Cardiac muscle cell (in vitro differentiated cells and primary cell): ENCODE measurements at places on chromosomes 3 and 15. TPM values are rescaled to one million over a fixed set of nuclear protein-coding genes. Genes with fewer than 3 reads are reported as not detected.

DNA sequence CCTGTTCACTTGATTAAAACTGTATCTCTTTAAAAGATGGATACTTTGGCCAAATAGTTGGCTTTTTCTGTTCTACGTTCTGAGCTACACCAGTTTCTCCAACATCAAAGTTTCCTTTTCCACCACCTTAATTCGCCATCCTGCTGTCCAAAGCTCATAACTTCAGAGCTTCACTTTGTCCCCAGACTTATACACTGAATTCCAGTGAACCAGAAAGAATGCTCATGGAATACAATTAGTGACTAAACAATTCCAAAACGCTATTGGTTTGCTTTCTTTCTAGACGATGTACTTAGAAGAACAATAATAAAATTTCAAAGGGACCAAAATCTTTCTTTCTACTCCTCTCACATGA lies 23.2 kb downstream of the GPR15 start:
- peaks cover 4% of the 10 kb centered on the region for H3K27me3 ChIP-seq
- H3K27ac ChIP-seq = no peak overlapping the region
- DNase-seq = no peak
- no peak overlapping the region for H3K4me3 ChIP-seq

DNA sequence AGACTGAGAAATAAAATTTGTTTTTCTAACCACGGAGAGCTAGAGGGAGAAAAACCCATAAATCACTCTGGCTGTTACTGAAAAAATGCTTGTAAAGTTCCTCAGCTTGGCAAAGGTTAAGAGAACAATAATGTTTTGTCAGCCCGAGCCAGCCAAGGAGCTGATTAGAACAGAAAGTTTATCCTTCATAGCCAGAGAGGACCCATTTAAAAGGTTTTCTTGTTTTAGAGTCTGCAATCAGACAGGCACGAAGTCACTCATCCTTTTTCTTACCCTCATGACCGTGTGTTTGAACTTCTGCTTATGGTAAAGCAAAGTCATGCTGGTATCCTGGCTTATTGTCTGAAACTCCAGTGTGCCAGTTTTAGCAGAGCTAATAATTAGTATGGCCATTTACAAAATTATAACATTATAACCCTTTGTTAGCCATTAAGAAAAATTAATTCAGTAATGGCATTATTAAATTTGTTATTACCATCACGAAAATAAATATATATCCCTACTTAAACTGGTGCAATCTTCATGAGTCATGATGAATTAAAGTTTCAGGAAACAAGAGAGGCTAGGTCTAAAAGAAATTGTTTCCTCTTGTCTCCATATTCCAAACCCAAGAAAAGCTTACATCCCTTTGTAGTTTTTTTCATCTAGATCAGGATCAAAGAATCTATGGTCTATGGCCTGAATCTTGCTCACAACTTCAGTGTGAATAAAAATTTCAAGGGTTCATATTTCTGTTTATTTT lies 13.5 kb upstream of the STXBP5L start:
- DNase-seq = peak; percentile 26
- no peak overlapping the region for H3K27ac ChIP-seq

DNA sequence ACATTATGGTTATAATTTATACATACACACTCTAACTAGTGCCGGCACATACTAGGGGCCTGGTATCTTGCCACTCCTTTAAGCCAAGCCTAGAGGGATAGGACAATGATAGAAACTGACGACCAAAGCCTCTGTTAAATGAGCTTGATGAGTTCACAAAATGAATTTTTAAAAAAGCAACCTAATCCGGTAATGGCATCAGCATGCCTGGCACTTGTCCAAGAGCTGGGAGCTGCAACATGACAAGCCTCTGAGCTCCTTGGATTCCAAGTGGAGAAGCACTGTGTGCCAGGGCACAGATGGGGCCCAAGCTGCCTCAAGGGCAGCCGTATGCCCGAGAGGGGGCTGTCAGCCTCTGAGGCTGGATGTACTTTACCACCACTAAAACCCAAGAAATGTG lies 9.7 kb downstream of the ETV5 start:
- DNase-seq = peak; percentile 69
- H3K27me3 ChIP-seq = no peaks in the 10 kb centered on the region
- no peaks in the 10 kb centered on the region for H3K36me3 ChIP-seq
- H3K27ac ChIP-seq = no peak overlapping the region
- H3K4me1 ChIP-seq = peaks cover 54% of the 10 kb centered on the region

DNA sequence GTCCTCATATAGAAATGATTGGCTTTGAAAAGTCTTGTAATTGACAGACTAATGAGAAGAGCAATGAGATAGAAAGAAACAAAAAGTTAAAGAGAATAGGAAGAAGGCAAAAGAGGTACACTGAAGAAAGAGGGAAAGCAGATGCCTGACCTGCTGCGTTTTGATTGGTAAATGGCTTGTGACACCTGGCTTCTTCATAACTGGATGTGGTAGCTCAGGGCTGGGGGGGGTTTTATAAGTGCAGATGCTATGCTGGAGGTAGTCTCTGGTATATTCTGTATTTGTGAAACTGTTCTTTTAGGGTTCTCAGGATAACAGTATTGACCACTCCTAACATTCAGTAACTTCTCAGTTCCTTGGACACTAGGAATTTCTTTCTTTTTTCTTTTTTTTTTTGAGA lies 1.4 kb downstream of the STARD9 start:
- no peak overlapping the region for H3K27ac ChIP-seq
- DNase-seq = no peak
- no peak overlapping the region for H3K4me3 ChIP-seq
- peaks cover 11% of the 10 kb centered on the region for H3K4me1 ChIP-seq
- H3K36me3 ChIP-seq = no peaks in the 10 kb centered on the region

DNA sequence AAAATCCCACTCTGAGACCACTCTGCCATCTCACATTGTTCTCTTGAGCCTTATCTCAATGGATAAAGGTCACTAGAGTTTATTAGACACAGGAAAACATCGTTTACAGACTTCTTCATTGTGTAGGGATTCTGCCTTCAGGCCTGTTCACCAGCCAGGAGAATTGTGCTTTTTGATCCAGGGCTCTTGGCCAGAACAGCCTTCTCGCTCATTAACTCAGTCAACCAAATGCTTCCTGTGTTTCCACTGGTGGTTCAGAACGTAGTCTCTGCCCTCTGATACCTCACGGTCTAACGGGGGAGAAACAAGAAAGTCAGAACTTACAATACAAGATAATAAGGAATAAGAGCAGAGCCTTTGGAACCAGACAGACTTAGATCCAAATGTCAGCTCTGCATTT lies 54.2 kb upstream of the TSEN2 start:
- H3K27ac ChIP-seq = no peak overlapping the region
- no peak for DNase-seq
- no peaks in the 10 kb centered on the region for H3K36me3 ChIP-seq
- H3K4me1 ChIP-seq = no peaks in the 10 kb centered on the region
- no peaks in the 10 kb centered on the region for H3K27me3 ChIP-seq

DNA sequence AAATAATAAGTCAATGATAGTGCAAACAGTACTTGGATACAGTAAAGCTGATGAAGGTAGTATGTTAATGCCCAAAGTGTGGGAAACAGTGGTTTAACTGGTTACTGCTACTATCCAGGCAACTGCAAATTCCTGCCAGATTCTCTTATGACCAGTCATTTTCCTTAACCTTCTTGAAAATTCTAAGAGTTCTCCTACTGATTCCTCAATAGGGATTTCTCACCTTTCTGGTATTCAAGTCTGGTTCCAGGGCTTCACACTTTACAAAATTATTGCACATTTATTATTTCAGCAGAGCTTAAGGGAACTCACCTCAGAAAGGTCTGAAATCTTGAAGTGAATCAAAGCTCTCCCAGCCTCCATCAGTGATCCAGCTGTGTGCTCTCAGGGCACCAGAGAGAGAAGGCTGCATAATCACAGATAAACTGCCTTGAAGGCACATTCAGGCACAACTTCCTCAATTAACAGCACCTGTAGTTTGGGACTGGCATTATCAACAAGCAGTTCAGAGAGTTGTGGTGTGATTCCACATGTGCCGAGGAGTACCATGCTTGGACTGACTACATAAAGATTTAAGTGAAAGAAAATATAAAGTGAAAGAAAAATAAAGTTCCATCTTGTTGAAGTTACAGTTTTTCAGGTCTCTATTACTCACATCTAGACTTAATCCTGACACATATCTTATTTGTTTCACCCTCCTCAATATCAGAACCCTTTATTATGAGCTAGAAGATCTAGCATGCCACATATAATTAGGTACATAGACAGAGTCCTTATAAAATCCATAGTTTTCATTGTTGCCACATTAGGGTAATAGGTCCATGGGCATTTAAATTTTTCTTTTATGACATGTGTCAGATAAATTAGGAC lies 59.5 kb upstream of the TIPARP start:
- H3K27me3 ChIP-seq = no peaks in the 10 kb centered on the region
- no peak overlapping the region for H3K27ac ChIP-seq
- H3K36me3 ChIP-seq = no peaks in the 10 kb centered on the region
- peak; percentile 12 for DNase-seq

DNA sequence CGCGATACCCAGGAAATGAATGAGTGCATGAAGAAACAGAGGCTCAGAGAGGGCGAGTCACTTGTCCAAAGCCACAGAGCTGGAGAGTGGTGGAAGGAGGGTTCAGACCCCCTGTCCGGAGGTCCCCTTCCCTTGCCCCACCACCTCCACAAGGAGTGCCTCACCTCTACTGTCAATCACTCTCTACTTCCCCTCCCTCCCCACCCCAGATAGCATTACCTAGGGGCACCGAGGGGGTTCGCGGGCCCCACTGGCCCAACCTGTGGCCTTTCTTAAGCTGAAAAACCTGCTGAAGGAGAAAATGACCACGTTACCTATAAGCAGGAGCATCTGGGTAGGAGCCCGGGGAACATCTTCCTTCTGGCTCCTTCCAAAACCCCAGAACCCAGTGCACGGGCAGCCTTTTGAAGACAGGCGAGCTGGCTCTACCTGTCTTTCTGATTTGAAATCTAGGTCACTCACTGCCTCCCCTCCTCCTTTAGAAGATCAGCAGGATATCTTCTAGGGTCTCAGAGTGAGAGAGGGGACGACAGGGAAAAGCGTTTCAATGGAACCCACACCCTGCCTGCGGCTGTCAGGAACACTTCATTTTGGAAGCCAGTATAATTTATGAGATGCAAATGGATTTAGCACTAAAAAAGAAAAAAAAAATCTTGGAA lies 89.9 kb upstream of the MEF2A start:
- DNase-seq = no peak
- peaks cover 30% of the 10 kb centered on the region for H3K4me1 ChIP-seq
- no peaks in the 10 kb centered on the region for H3K36me3 ChIP-seq
- H3K4me3 ChIP-seq = no peak overlapping the region
- no peak overlapping the region for H3K27ac ChIP-seq

DNA sequence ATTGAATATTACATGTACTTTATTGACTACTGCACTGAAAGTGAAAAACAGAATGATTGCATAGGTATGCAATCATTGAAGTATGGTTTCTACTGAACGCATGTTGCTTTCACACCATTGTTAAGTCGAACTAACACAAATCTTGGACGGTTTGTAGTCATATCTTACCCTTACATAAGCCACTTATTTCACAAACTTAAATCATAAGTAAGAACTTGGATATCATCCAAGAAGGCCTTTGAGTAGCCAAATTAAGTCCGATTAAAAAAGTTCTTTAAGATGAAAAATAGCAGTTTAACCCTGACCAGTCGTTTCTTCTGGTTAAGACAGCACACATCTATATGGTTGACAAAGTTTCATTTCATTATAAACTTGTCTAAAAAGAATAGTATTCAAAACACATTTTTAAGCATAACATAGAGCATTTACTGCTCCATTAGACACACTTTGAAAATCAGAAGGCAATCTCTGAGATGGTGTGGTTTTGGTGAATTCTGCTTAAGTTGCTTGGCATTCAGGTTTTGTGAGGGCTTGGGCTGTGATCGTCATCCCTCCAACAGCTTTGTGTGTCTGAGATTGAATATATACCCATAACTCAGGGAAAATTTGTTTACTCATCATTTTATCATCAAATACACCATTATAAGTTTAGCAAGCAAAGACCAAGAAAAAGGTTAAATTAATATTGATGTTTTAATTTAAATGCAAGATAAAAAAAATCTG lies 92.2 kb downstream of the NFKBIZ start:
- H3K4me1 ChIP-seq = peaks cover 56% of the 10 kb centered on the region
- no peaks in the 10 kb centered on the region for H3K27me3 ChIP-seq
- H3K36me3 ChIP-seq = no peaks in the 10 kb centered on the region
- peak; percentile 87 for DNase-seq
- no peak overlapping the region for H3K4me3 ChIP-seq

DNA sequence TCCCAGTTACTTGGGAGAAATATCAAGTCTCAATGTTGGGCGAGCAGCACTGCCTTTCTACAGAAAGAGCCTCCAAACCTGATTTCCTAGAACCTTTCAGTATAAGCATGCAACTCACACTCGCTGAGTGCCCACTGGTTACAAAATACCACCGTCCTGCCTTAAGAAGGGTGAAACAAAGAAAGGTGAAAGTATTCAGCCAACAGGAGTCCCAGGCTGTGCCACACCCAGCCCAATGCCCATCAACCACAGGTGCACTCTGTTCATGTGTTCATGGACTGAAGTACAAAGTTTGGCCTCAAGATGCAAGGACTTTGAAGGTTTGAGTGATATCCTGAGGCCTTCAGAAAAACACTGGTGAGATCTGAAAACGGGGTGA lies 34.0 kb downstream of the IL17RD start:
- H3K27ac ChIP-seq = peak overlapping the region; percentile 89
- H3K4me3 ChIP-seq = no peak overlapping the region
- no peaks in the 10 kb centered on the region for H3K36me3 ChIP-seq
- DNase-seq = no peak

- H3K27ac ChIP-seq = no peak overlapping the region
- no peak overlapping the region for H3K4me3 ChIP-seq
- DNase-seq = no peak
- no peaks in the 10 kb centered on the region for H3K36me3 ChIP-seq
- H3K27me3 ChIP-seq = no peaks in the 10 kb centered on the region
- peaks cover 4% of the 10 kb centered on the region for H3K4me1 ChIP-seq
These were observed 11.0 kb upstream of the KNG1 start for GRCh38 chr3:186705882-186706780.

GRCh38 chr3:38459499-38460048 lies 5.9 kb downstream of the ACVR2B start:
- H3K36me3 ChIP-seq = no peaks in the 10 kb centered on the region
- peaks cover 35% of the 10 kb centered on the region for H3K4me1 ChIP-seq
- no peak for DNase-seq
- H3K27me3 ChIP-seq = no peaks in the 10 kb centered on the region

GRCh38 chr15:97790180-97790579 lies 170.3 kb upstream of the ARRDC4 start:
- H3K36me3 ChIP-seq = no peaks in the 10 kb centered on the region
- no peak overlapping the region for H3K4me3 ChIP-seq
- no peaks in the 10 kb centered on the region for H3K27me3 ChIP-seq
- no peak for DNase-seq
- H3K27ac ChIP-seq = no peak overlapping the region

REC114 gene
- 2.3 and 2.8 TPM in 2 replicates for total RNA-seq

FBN1 gene
- total RNA-seq = 5.3 and 6.0 TPM in 2 replicates

RAMAC gene
- 37.3 and 60.7 TPM in 2 replicates for total RNA-seq

MST1R gene
- total RNA-seq = 0.49 and 2.2 TPM in 2 replicates

GABRA5 gene
- 0.32 TPM in 1 of 2 replicates, not detected in the other for total RNA-seq

PTX3 gene
- 1.3 and 1.7 TPM in 2 replicates for total RNA-seq

CNTN3 gene
- total RNA-seq = 0.09 and 0.18 TPM in 2 replicates

CFAP100 gene
- total RNA-seq = not detected in 2 replicates

CCR8 gene
- total RNA-seq = not detected in 2 replicates

CYP11A1 gene
- total RNA-seq = 5.4 and 9.8 TPM in 2 replicates

PRTG gene
- 48.0 and 93.8 TPM in 2 replicates for total RNA-seq

ARID3B gene
- total RNA-seq = 60.7 and 69.8 TPM in 2 replicates
